Metanephros (tissue), 2 donors: ENCODE measurements at places on chromosomes 7 and 10. TPM values are rescaled to one million over a fixed set of nuclear protein-coding genes. Genes with fewer than 3 reads are reported as not detected.

Gene CAMK1D
- 12.6 TPM for total RNA-seq

Gene UPK3B
- 1.6 TPM for total RNA-seq

Gene PRSS37
- not detected for total RNA-seq

Gene WNT2
- total RNA-seq: 0.47 TPM

Gene WIPF3
- 1.5 TPM for total RNA-seq
